ENCODE measurements at places on chromosomes 3 and 15.

DNA sequence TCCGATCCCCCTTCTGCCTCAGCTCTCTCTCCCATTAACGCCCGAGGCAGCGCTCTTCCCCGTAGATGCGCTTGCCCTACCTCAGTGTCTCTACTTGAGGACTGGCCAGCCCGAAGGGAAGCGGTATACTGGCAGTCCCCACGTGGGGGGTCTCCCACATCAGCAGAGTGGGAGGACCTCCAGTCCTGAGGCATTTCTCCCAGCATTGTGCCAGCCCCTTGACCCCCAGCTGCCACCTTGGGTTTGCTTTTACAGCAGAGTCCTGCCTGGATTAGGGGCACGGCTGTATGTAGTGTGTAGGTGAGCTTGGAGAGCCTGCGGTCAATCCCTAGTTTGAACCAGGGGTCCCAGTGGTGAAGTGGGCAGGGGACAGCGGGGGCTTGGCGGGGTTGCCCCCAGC, 767 bp downstream of the SEMA3F start:
- DNase-seq, result no peak

DNA sequence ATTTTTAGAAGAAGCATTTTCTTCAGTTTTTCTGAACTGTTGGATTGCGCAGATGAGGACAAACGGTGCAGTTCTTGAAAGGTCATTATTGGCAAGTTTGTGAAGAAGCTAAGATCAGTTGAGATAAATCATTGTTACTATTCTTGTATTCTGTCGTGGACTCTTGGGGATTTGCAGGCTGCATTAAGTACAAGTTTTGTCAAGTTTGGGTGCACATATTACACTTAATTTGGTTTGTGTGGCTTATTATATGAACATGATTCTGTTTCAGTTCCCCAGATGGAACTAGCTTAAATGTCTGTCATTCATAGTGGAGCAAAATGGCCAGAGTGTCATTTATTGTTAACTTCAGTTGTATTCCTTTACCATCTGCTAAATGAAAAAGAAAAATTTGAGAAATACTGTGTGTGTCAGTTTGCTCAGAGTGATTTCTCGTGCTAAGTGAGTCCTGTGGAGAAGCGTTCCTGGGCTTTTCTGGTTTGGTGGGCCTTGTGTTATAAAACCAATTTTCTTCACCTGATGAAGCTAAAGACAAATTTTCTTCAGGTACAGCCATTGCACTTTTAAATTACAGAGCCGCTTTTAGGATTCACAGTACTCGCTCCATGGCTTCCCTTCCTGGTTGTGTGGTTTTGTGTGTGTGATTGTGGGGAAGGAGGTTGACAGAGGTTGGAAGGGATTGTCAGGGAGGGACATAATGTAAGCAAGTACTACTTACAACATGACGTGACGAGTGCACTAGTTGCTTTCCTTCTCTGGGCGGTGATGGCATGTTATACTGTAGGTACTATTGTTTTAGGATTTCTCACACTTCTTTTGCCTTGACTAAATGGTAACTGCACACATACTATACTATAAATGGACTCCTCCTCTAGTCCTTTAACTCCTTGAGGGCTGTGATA, 1.7 kb downstream of the AKAP13 start:
- DNase-seq, result no peak

GRCh38 chr15:55661428-55661827, 73.3 kb upstream of the PYGO1 start:
- DNase-seq, result no peak

GRCh38 chr3:43175541-43175940, 69.7 kb upstream of the POMGNT2 start:
- DNase-seq, result no peak

DNA sequence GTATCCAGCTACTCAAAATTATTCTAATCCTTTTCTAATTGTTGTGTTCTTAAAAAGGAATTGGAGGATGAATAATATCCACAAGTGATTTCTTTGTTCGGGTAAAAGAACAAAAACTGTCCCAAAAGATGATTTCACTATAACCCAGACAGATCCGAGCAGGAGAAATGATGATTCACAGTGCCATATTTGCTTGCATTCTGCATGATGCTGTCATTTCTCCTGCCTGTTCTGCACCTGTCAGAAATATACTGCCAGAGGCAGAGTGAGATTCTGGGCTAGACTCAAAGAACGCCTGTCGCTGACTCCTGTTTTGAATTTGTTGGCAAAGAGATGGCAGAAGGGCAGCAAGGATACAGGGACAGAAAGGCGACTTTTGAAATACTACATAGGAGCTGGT, 34.7 kb upstream of the SLC24A5 start:
- DNase-seq, result no peak

GRCh38 chr3:181757694-181758306, 46.1 kb downstream of the SOX2 start:
- DNase-seq, result no peak

GRCh38 chr3:106943071-106943470, 434.2 kb upstream of the CCDC54 start:
- no peak for DNase-seq

GRCh38 chr3:11944052-11944673, 60.0 kb upstream of the SYN2 start:
- DNase-seq, result peak; percentile 7

- DNase-seq, result no peak
Measured at GRCh38 chr3:25455441-25456132, 27.5 kb downstream of the RARB start.

GRCh38 chr15:100807028-100807427, 72.6 kb upstream of the ALDH1A3 start:
- DNase-seq, result no peak

DNA sequence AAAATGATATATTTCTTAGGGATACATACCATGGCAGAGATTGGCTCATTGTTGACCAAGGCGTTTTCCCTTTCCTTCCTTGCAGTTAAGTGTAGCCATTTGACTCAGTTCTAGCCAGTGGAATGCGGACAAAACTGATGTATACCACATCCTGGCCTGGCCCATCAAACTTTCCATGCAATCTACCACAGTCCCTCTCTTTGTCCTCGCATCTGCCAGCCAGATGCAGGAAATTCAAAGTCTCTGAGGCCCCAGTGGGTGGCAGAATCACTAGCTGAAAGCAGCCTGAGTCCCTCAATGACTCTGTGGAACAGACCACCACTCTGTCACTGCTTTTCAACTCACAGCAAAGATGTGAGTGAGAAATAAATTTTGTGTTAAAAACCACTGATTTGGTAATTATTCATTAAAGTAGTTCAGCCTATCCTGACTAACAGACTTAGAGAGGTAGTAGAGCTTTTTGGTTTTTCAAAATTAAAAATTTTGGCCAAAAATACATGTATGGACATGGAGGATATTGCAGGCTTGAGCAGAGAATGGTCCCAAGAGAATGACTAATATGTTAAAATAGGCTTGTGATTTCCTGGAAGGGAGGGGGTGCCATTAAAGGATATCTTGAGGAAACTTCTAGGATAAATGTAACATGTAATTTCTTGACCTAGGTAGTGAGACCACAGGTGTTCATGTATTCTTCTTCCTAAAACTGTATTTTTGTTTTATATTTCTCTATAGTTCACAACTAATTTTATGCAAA, 10.9 kb downstream of the LRRFIP2 start:
- no peak for DNase-seq

DNA sequence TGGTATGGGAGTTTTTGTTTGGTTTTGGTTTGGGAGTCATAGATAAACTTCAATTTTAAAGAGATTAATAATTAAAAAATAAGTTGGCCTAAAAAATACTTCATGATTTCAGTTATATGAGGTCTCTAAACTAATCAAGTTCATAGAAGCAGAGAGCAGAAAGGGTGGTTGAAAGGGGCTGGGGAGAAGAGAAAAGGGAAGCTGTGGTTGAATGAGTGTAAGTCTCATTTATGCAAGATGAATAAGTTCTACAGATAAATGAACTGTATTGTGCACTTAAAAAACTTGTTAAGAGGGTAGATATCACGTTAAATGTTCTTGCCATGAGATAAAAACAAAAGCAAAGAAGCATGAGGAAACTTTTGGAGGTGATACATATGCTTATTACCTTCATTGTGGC, 188.7 kb downstream of the NSUN3 start:
- DNase-seq, result no peak

GRCh38 chr3:185714085-185714484, 110.8 kb downstream of the IGF2BP2 start:
- DNase-seq, result no peak

DNA sequence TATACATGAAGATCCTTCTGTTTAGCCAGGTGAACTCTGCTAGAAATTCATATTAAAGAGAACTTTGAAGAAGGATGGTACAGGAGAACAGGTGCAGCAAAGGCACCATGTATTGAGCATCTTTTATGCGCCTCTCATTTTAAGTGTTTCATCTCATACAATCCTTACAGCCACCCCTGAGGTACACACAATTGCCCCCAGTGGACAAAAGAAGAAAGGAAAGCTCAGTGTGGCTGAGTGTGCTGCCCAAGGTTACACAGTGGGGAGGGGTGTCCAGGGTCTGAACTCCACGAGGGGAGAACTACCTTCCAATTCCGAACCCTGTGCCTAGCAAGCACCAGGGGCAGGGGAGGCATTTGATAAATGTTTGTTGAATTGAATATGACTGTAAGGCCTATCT, 98.6 kb downstream of the MECOM start:
- DNase-seq, result no peak

- DNase-seq, result no peak
Measured at GRCh38 chr15:44308889-44309288, 20.4 kb downstream of the GOLM2 start.

DNA sequence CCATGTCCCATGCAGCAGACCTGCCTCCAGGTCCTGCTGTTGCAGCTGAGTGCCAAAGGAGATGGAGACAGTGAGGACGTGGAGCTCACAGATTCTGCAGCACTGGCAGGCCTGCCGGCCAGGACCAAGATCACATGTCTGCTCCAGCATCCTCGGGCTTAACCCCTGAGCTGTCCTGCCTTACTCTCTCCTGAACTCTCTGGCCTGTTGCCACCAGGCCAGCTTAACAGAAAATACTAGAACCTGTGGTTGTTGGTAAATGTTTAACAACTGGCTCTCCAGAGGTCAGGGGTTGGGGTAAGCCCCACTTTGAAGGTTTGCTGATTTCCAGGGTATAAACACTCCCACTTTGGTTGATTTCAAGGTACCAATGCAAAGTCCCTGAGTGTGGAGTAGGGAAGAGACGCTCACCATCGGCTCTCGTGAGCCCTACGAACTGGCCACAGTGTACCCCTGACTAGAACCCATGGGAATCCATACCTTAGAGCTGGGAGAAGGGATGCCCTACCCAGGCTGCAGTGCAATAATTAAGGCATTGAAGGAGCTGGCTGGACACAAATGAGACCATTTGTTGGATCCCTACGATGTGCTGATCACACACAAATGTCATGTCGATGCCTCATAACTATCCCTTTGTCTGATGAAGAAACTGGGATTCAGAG, 147.9 kb downstream of the OR4M2 start:
- DNase-seq, result no peak

- no peak for DNase-seq
Measured at GRCh38 chr3:63365671-63366070, 87.6 kb downstream of the SYNPR start.

DNA sequence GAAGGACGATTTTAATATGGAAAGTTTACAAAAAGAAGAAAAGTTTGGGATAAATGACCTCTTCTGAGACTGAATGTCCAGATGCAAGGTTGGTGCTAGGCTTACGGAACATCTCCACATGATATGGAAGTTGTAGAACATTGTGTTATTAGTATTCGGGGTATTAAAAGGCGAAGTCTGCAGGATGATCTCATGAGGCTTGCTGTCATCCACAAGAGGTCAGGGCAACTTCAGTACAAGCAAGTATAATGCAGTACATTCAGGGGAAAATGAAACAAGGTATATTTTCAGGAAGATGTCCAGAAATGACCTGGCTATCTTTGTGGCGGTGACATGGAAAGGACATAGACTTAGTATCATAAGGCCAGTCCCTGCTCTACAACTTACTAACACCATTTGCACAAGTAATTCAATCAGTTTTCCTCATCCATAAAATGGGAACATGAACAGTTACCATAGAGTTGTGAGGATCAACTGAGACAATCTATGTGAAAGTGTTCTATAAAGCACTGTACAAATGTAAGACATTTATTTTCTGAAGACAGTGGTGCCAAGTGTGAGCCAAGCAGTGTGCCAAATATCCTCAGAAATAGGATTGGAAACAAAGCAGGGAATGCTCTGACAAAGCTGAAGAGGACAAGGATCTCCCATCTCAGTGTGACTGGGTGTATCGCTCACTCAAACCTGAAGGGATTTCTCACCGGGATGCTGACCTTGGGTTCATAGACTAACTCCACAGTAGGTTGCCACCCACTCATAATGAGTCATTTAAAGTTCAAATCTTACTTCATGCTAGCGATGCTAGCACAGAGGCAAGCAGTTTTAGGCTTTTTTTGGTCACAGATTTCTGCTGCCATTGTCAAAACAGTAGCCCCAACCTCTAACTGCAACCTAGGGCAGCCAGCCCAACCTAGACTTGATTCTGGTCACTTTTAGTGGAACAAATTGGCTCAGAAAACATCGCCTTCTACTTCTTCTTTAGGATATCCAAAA, 118.3 kb downstream of the TIGIT start:
- no peak for DNase-seq

DNA sequence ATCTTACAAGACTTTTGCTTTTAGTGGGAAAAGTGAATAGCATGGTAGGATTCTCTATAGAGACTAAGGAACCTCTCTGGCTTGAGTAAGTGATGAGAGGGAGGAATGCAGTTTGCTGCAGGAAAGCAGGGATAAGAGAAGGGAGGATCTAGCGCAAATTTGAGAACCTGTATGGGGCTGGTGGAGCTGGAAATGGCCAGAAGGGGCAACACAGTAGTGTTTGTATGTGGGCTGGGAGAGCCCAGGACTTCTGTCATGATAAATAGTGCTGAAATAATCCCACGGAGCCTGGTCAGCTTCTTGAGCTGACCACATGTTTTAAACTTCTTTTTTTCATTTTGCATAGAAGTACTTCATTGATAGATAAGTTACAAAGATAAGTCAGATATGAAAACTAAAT, 11.2 kb upstream of the SHC4 start:
- no peak for DNase-seq

DNA sequence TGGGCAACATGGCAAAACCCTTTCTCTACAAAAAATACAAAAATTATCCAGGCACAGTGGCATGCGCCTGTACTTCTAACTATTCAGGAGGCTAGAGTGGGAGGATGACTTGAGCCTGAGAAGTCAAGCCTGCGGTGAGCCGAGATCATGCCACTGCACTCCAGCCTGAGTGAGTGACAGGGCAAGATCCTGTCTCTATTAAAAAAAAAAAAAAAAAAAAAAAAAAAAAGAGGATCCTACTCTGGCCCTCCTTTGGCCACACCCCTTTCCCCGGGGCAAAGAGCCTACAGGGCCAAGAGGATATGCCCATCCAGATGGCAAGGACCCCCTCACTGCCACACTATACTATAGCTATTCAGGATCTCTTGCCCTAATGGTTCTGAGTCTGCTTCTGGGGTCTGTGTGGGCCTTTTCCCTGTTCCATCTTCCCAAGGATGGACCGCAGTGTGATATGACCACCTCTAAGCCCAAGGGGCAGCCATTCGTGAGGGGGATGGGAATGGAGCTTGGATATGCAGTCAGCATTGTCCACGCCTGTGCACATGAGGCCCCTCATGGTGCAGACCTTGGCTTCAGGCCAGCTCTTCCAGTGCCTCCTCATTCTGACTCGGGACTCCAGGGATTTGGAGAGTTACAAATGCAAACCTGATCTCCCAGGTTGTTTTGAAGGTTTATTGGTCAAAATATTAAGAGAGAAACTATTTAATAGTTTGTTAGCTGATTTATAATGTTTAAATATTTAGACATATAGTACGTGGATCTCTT, 7.3 kb downstream of the TYRO3 start:
- DNase-seq, result no peak

Data from glomerular endothelial cell (primary cell).